CD4-positive, alpha-beta T cell treated with Interleukin-4 for 1 hour (primary cell): ENCODE measurements at places on chromosomes 5 and 9.
A peak's percentile ranks its signal among the peaks of the same experiment; 100 is the strongest.

GRCh38 chr5:173907686-173908371 lies 19.7 kb downstream of the CPEB4 start:
- no peak for DNase-seq

DNA sequence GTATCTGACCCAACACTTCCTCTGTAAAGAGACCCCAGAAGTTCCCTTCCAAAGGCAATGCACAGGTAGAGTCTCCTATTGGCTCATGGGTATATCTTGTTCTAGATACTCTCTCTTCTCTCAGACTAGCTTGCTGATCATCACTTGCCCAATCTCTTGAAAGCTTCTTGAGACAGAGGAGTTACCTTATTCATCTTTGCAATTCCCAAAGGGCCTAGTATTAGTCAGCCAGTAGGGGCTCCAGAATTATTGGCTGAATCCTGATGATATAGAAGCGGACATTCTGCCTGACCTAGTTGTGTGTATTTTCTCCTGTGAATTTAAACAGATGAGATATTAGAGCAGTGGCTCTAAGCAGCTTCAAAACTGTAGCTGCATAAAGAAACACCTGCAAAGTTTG lies 304.0 kb upstream of the KLF4 start:
- DNase-seq, result no peak

DNA sequence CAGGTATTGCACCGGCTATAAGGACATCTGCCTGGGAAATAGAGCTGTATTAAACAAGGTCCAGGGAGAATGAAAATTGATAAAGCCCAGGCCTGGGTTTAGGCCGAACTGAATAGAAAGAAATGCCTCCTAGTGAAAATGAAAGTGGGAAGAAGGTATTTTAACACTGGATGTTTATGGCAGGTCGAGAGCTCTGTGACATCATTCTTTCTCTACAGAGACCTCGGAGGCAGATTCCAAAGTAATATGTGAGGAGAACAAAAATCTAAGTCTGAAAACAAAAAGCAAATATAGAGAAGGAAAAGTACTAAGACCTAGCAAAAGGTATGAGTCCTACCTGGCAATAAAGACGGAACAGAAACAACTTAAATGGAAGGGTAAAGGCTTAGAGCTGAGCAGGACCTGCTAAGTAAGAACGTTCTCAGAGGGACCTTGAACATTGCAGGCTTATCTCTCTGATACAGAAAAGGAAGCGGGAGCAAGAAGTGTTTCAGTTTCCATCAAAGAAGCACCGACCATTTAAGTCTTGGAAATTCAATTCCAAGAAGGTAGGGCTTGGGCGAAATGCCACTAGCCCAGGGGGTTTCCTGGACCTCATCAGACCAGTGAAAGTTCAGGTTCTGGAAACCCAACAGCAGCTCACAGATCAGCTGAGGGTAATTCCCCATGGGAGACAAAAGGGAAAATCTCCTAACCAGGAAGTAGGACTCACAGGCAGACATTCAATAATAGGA lies 80.0 kb downstream of the SUSD1 start:
- no peak for DNase-seq

DNA sequence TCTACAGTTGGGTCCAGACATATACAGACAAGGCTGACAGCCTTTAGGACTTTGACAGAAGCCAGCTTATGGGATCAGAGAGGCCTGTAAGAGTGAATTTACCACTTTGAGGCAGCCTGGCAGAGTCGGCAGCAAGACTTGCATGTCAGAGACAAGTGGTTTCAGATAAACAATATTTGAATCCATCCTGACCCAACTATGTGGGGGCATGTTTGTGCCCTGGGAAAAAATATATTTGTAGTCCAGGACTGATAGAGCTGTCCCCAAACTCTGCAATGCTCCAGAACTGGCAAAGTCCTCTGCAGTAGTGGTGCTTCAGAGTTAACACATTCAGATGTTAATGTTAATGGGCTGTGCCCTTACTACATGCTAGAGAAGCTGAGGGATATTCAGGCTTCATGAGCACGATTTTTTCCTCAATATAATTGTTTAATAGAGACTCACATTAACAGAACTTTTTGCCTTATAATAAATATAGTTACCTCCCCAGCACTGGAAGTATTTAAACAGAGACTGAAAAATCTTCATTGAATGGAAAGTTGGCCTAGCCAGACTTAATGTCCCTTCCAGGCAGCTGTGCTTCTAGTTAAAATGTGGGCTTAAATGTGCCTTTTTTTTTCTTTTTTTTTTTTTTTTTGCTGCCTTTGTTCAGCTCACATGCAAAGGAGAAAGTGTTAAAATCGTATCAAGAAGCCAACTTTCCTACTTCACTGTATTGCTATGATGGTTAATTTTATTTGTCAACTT lies 42.9 kb downstream of the FEM1C start:
- no peak for DNase-seq

GRCh38 chr5:40877371-40877988 lies 31.8 kb upstream of the C7 start:
- no peak for DNase-seq

DNA sequence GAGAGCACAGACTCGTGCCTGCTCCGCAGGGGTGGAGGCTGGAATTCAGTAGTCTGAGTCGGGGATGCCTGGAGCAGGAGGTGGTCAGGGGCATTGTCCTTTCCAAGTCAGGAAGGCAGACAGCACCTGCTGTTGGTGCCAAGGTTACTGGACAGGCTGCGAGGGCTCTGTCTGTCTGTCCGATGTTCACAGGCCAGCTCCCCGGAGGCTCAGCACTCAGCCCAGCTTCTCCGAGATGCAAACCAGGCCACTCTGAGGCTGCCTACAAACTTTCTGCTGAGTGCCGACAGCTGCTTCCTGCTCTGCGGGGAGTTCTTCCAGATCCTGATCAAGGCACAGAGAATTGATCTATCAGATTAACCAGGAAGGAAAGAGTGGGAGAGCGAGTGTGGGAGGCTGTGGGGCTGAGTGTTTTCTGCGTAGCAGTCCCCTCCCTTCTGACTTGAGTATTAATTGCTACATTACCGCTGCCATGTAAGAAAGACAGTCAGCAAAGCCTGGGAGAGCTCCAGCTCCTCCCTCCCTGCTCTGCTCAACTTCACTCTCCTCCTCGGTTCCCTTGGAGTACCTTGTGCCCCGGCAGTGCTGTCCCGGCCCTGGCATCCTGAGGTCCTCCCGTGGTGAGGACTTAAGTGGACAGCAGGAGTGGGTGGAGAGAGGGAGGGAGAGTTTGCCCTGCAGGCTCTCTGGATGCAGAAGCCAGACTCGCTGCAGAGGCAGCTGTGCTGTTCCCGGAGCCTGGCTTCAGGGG lies 36.0 kb downstream of the KCNMB1 start:
- DNase-seq, result no peak

GRCh38 chr9:18238752-18239447 lies 235.1 kb upstream of the ADAMTSL1 start:
- DNase-seq, result no peak

GRCh38 chr9:128819716-128820664 lies 1.7 kb downstream of the ENDOG start:
- DNase-seq, result no peak

GRCh38 chr5:61817472-61818326 lies 485.6 kb downstream of the ZSWIM6 start:
- DNase-seq, result no peak

GRCh38 chr9:127223266-127223665 lies 41.3 kb upstream of the GARNL3 start:
- no peak for DNase-seq

DNA sequence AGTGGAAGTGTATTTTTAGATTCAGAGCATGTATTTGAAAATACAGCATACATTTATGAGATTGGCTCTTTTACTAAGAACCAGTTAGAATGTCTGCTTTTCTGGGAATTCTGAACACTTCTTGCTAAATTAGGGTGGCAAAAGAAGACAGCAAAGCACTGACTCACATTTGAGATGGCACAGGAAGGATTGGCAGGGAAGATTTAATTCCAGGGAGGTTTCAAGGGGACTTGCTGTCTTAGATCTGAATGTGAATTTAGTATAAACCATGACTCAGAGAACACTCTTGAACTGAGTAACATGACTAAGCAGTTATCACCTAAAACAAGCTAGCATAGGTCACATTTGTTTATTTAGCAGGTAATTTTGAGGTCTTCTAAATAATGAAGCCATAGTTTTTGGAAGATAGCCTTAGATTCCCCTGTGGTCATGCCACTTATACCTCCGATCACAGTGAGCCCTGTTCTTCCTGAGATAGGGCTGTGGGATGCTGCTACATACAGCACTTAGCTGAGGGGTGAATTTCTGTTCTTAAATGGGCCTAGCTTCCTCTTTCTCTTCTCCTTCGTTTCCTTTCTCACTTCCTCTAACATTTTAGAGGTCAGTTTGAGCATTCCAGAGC lies 173.8 kb downstream of the PCSK1 start:
- DNase-seq, result no peak

GRCh38 chr5:83512061-83512745 lies 40.7 kb downstream of the VCAN start:
- DNase-seq, result no peak

- DNase-seq, result no peak
Observed at GRCh38 chr5:65192331-65192730, 289.4 kb downstream of the ADAMTS6 start.

- no peak for DNase-seq
Observed at GRCh38 chr9:83936523-83936922, 15.3 kb upstream of the KIF27 start.

- peak; percentile 68 for DNase-seq
Observed at GRCh38 chr9:121286973-121287741, 19.2 kb downstream of the GSN start.

GRCh38 chr9:114499528-114499927 lies 5.7 kb downstream of the WHRN start:
- DNase-seq, result no peak

DNA sequence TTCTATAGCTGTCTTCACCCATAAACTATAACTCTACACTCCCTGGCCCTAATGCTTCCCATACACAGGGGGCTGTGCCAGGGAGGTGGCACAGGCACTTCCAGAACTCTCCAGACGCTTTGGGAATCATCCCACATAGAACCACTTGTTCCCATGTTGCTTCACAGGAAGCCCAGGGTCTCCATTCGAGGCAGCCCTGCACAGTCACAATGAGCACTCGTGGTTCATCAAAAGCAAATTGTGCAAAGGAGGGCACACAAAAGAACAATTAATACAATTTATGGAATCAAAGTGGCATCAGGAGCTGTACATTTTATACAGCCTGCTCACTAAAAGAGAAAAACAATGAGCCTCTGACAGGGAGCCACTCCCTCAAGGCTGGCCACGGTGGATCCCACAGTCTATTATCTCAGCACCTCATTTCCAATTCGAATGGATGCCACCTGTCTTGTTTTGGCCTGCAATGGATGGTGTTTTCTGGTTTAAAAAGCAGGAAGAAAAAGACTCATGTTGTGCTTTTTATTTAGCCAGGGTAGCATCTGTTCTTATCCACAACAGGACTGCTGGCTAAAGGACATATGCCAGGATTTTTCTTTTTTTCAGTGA lies 354.8 kb downstream of the ENC1 start:
- no peak for DNase-seq

GRCh38 chr9:75169623-75170022 lies 81.3 kb downstream of the OSTF1 start:
- DNase-seq, result no peak

GRCh38 chr9:108568093-108568492 lies 287.7 kb downstream of the ACTL7B start:
- no peak for DNase-seq

DNA sequence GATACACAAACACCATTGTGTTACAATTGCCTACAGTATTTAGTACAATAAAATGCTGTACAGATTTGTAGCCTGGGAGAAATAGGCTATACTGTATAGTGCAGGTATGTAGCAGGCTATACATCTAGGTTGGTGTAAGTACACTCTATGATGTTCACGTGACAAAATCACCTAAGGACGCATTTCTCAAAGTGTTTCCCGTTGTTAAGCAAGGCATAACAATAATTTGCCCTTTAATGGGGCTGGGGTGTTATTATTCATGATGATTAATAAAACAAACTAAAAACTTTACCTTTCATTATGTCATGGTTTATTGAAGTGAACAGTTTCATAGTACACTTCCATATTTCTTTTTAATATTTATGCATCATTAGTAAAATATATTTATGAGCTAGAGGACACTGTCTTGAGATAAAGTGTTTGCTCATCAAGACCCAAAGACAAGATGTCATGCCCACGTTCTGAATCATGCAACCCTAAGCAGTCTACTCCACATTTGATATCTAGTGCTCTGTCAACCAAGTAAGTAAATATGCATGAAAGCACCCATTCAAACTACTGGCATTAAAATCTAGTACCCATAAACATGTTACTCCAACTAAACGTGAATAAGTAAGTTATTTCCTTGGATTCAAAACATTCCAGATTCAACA lies 220.5 kb downstream of the NR2F1-AS1 start:
- DNase-seq, result no peak

DNA sequence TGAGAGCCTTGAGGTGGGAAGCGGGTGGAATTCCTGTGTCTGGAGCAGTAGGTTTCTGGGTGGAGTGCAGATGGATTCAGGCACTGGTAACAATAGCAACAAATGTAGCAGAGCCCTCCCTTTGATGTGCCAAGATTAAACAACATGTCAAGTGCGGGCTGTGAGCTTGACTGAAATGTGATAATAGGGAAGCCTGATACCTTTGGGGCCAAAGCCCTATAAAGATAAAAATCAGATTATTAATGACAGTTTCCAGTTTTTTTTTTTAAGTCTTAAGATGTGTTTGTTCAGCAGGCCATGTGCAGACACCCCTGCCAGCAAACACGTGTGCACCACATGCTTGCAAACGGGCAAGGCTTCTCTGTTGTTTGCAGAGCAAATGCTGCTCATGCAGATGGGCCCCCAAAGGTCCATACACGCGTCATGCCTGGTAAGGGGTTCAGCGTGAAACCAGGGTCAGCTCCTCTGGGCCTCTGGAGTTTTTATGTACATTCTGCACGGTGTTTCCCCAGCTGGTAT lies 193.2 kb downstream of the GADD45G start:
- no peak for DNase-seq

DNA sequence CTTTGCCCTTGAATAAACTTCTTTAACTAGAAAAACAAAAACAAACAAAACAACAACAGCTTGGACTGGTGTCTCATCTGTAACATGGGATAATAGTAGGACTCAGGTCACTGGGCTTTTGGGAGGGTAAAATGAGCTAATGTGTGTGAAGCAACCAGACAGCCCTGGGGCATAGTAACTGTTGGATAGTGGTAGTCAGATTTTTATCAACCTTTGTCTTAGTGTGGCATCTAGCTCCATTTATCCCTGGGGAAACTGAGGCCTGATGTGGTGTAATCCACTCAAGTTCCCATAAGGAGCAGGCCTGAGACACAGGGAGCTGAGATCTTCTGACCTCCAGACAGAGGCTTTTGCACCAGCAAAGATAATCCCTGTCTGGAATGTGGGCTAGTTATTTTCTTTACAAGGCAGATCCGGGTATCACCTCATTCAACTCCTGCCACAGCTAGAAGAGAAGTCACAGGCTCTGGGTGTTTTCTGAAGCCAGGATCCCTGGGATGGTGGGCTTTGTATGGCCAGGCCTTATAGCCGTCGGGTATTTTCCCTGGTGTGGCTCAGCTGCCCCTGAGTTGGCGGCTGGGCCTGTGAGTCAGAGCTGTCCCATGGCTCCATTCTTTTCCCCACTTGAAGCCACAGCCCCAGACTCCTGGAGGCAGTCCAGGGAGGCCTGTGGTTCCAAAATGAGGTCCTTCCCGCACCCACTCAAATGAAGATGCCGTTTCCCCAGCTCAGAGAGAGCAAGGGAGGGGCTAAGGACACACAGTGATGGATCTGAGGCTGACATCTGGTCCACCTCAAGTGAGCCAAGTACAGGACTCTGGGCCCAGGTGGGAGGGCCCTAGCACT lies 26.1 kb upstream of the CSF1R start:
- no peak for DNase-seq
